Kidney glomerular epithelial cell (primary cell): ENCODE measurements at places on chromosomes 11 and 22.

DNA sequence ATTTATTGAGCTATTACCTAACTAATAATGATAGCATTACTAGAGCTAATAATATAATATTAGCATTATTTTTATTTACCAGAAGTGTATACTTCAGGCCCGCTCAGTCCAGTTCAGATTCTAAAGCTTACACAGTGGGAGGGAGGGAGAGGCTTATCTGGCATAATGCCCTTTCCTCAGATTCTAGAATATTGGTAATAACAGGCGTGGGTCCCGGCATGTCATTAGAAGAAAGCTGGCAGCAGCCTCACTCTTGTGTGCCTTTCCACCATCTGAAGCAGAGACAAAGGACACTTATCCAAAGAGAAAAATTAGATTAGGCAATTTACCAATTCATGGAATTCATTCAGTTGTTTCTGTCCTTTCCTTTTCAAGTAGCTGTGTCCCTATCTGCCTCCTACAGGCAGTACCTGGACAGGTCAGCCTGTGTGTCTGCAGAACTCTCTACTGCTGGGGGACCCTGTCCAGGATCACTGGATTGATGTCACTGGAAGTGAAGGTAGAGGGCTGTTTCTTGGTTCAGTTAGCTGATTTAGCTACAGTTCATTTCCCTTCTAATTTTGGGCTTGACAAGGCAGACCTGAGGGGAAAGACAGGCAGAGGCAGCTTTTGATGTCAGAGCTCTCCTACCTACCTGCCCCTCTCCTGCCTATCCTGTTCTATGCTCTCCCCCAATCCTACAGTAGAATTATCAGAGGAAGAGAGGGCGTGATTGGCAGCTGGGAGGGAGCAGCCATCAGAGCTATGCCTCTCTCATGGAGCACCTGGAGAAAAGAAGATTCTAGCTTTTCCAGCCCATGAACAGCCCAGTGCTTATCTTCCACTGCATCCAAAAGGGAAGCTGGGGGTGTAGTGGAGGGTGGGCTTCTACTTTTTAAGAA, 20.3 kb upstream of the CCDC90B start:
- no peak for DNase-seq

DNA sequence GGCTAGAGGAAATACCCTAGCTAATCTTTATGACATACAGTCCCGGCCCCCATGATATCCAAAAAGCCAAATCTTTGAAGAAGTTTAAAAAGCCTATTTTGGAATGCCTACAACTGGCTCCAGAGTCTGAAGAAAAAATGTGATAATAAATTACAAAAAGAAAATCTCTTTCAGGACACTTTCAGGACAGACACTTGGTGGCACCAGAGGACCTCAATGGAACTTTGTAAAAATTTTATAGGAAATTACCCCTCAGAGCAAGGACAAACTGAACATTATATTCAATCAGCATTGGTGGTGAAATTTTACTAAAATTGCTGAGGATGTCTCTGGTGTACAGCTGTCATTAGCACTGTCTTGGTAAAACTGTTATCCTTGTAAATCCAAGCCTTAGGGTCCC, 81.0 kb downstream of the CCDC73 start:
- DNase-seq, result no peak

GRCh38 chr22:38203090-38203810, 1.5 kb downstream of the MAFF start:
- no peak for DNase-seq

GRCh38 chr11:46701078-46701654, 335 bp downstream of the ZNF408 start:
- no peak for DNase-seq

- no peak for DNase-seq
Observed at GRCh38 chr22:19550382-19550781, 26.2 kb upstream of the CLDN5 start.

DNA sequence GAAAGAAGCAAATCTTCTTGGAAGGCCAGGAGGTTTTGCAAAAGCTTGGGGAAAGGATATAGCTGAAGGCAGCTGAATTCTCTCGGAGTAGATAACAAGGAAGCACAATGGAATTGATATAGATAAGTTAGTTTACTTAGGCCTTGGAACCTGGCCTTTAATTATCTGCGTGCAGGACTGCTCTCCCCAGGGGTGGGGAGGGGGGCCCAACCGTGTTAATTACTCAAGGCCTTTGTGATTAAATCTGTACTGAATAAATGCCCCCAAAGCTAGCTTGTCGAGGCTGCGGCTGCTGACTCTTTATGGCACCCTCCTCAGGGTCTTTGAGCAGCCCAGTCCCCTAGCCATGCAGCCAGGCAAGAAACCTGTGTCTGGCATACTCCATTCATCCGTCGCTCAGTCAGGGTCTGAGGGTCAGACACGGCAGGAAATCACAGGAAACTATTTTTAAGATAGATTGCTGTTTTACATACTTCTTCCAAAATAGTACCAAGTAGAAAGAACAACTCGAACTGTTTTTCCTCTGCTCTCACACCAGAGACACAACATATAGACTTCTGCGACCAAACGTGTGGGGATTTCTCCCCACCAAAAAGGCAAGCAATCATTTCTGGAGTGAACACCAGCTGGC, 36.5 kb downstream of the MS4A2 start:
- DNase-seq, result no peak

DNA sequence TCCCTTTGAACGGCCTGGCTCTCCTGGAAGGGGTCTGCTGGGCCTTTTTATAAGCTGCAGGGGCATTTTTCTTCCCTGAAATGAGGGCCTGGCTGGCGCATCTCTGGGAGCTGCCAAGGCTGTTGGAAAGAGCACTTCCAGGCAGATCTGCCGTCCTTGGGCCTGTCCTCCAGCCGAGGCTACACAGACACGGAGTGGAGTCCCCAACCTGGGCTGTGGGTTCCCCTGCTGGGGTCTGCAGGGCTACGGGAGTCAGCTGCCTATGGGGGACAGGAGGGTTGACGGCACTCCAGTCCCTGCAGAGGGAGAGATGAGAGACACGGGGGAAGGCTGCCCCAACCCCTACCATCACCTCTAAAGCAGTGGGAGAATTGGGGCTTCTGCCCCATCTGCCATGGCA, 606.6 kb downstream of the TBC1D22A start:
- DNase-seq, result no peak

DNA sequence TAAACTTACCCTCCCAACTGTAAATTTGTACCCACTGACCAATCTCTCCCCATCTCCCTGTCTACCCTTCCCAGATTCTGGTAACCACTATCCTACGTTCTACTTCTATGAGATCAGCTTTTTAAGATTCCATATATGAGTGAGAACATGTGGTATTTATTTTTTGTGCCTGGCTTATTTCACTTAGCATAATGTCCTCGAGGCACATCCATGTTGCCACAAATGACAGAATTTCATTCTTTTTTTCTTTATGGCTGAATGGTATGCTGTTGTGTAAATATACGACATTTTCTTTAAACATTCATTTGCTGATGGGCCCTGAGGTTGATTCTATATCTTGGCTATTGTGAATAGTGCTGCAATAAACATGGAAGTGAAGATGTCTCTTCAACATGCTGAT, 74.7 kb upstream of the RRM1 start:
- no peak for DNase-seq

DNA sequence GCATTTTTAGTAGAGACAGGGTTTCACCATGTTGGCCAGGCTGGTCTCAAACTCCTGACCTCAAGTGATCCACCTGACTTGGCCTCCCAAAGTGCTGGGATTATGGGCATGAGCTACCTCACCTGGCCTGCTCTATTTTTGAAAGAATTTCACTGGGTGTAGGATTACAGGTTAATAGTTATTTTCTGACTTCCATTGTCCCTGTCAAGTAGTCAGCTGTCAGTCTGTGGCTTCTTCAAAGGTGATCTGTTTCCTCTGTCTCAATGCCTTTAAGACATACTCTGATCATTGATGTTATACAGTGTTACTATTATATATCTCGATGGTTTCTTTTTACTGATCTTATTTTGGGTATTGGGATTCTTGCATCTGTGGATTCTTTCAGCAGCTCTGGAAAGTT, 10.1 kb upstream of the EXT2 start:
- no peak for DNase-seq

- no peak for DNase-seq
Observed at GRCh38 chr11:83025267-83025704, 46.4 kb downstream of the RAB30 start.

DNA sequence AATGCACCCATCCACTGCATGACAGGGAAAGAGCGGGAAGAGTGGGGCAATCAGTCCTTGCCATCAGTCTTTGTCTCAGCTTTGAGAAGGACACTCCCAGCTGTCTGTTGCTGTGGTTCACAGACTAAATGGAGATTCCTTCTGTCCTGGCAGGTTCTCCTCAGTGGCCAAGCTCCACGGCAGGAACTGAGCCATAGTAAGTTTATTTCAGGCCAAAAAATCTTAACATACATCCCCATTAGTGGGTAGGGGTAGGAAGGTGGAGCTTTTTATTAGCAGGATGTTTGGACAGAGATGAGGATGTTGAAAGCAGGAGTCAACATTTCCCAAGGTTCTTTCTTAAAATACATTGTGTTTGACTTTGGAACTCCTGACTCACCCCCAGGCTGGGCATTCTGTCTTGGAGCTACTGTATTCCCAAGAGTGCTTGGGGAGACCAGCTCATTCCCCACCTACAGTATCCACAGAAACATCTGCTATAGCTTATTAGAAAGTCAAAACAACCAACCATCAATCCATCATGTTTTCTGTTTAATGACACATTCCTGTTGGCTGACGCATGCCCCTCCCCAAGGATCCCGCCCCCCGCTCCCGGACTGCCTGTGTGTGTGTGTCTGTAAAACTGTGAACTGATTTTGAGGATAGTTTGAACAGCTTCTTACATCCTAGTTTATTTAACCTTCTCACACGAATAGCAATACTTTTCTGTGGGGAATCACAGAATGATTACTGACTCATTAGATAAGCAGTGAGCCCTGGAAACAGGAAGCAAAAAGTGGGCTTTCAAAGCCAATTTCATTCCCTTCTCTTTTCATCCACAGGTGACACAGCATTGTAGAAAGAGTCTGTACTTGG, 109.5 kb downstream of the CCDC81 start:
- peak; percentile 99 for DNase-seq

DNA sequence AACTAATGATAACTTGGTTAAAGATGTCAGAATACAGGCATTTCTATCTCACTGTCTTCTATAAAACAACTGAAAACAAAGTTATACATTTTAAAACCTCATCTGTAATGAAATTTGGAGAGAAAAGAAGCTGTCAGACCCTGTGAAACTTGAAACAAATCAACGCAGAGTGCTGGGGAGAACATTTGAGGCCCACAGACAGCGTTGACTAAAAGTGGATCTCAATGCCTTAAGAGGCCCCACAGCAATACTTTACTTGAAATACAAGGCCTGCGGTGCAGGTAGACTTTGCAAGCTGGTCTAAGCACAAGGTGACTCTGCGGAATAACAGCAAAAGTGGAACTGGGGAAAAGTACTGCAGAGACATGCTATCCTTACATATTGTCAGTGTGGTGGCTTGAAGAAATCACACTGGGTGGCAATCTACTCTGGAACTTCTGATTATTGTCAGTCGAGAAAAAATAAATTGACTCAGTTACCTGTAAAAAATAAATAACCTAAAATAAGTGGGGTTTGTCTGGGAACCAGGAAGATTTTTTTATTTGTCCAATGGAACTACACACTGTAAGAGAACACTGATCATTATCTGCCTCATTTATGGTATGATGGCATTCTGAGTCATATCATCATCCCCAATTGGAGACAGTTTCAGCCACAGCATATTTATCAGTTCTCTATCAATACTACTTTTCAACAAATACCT, 138.9 kb downstream of the LUZP2 start:
- DNase-seq, result no peak

DNA sequence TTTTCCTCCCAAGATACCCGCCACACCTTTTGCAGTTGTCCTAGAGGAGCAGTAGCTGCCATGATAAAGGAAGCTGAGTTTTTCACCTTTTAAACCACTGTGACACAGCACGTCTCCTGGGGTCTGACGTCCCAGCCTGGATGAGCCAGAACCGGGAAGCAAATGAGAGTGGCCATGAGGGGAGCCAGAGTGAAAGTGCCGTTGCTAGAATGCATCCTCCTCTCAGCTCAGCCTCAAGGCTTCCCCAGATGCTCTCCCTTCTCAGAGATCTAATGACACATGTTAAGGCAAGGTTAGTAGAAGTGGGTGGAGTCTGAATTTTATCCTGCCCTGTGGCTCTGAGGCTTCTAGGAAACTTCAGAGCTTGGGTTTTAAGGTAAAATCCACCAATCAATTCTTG, 23.4 kb upstream of the HTR3A start:
- no peak for DNase-seq

- no peak for DNase-seq
Observed at GRCh38 chr11:73667891-73668290, 21.5 kb downstream of the PLEKHB1 start.

GRCh38 chr11:78216571-78217287, 28.0 kb downstream of the USP35 start:
- no peak for DNase-seq

- peak; percentile 87 for DNase-seq
Observed at GRCh38 chr11:13942971-13943381, 19.5 kb upstream of the SPON1 start.

DNA sequence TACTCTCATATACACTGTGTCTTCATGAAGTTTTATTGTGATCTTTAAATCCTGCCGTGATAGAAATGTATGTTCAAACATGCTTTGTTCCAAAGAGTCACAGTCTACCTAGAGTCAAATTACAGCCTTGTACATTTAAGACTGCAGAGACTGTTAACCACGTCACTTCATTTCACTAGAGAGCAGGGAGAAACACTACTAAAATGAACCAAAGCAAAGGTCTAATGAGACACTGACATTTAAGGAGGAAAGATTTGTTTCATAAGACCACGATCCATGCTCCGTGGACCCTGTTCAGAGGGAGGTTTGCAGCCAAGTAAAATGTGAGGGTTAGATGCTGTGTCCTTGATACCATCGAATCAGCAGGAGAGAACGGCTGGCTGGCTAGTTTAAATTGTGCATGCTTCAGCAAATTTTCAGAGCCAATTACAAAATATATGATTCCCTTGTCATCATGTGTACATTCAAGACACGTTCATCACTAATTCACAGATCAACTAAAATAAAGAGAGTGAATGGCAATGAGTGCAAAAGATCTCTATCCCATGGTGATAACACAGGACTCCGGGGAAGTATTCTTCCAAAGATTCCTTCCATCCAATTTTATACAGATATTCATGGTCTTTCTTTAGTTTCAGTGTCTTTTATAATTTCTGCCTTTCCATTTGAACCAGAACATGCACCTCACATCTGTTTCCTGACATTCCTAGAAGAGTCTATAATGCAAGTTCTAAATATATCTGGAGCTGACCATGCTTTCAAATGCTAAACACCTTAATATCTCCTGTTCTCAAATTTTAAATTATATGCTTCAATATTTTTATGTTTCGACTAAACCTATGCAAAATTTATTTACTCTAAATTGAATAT, 960.9 kb upstream of the FAT3 start:
- DNase-seq, result no peak
